ENCODE measurements at places on chromosomes 2 and 18.

GRCh38 chr2:88709181-88709631, 17.7 kb downstream of the RPIA start:
- no peaks in the 10 kb centered on the region for H3K27me3 ChIP-seq
- peaks cover 2% of the 10 kb centered on the region for H3K36me3 ChIP-seq
- peaks cover 36% of the 10 kb centered on the region for H3K4me1 ChIP-seq

- peaks cover 94% of the 10 kb centered on the region for H3K4me1 ChIP-seq
- DNase-seq: peak; percentile 75
- H3K36me3 ChIP-seq: peaks cover 28% of the 10 kb centered on the region
- peak overlapping the region; percentile 42 for H3K27ac ChIP-seq
Measured at GRCh38 chr18:48942554-48943261, 8.1 kb downstream of the SMAD7 start.

- no peaks in the 10 kb centered on the region for H3K4me1 ChIP-seq
- H3K27ac ChIP-seq: no peak overlapping the region
- H3K4me3 ChIP-seq: no peak overlapping the region
Measured at GRCh38 chr2:145402706-145403277, 882.9 kb upstream of the ZEB2 start.

- no peak overlapping the region for H3K4me3 ChIP-seq
- no peaks in the 10 kb centered on the region for H3K36me3 ChIP-seq
- H3K27ac ChIP-seq: no peak overlapping the region
- no peak for DNase-seq
- H3K4me1 ChIP-seq: peaks cover 3% of the 10 kb centered on the region
Measured at GRCh38 chr18:23062011-23062410, 73.3 kb upstream of the CABLES1 start.

- H3K27me3 ChIP-seq: no peaks in the 10 kb centered on the region
- H3K4me3 ChIP-seq: peak overlapping the region; percentile 32
- H3K4me1 ChIP-seq: peaks cover 51% of the 10 kb centered on the region
- H3K27ac ChIP-seq: peak overlapping the region; percentile 90
Measured at GRCh38 chr18:8116341-8117005, 492.8 kb upstream of the RAB12 start.

GRCh38 chr2:27202854-27203253, 9.0 kb upstream of the ATRAID start:
- no peak for DNase-seq
- H3K27me3 ChIP-seq: no peaks in the 10 kb centered on the region
- H3K4me3 ChIP-seq: no peak overlapping the region

DNA sequence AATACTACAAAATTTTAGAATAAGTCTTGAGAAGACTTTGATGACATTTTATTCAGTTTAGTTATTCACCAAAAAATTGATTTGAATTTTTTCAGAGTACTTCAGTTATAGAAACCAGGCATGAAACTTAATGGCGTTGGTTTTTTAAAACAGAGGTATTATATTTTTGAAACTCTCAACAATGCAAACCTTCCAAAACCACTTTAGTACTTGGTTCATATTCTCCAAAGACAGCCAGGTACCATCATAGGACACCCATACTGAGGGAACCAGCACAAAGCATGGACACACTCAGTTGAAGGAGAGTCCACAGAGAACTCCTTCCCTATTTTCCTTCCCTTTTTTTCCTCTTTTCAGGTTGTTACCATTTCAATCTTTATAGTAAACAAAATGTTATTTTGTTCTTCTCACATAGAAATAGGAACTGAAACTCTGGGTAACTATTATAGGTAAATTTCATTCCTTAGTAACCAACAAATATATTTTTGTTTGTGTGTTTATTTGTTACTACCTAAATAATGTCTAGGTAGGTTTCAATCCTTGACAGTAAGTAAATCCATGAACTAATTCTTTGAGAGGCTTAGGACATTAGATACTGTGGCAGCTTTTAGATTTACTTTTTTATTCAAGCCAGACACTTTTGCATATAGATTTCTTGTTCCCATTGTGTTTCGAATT, 95.8 kb downstream of the TMEFF2 start:
- H3K27me3 ChIP-seq: no peaks in the 10 kb centered on the region
- H3K36me3 ChIP-seq: no peaks in the 10 kb centered on the region
- no peak for DNase-seq
- no peak overlapping the region for H3K4me3 ChIP-seq
- H3K4me1 ChIP-seq: no peaks in the 10 kb centered on the region

- no peaks in the 10 kb centered on the region for H3K27me3 ChIP-seq
- H3K36me3 ChIP-seq: no peaks in the 10 kb centered on the region
- H3K4me1 ChIP-seq: peaks cover 25% of the 10 kb centered on the region
- no peak overlapping the region for H3K27ac ChIP-seq
- no peak for DNase-seq
Measured at GRCh38 chr2:75565472-75566462, 5.0 kb upstream of the EVA1A start.

GRCh38 chr18:13916559-13916958, 1.2 kb upstream of the MC2R start:
- H3K27me3 ChIP-seq: peaks cover 98% of the 10 kb centered on the region
- H3K27ac ChIP-seq: no peak overlapping the region
- no peaks in the 10 kb centered on the region for H3K36me3 ChIP-seq

DNA sequence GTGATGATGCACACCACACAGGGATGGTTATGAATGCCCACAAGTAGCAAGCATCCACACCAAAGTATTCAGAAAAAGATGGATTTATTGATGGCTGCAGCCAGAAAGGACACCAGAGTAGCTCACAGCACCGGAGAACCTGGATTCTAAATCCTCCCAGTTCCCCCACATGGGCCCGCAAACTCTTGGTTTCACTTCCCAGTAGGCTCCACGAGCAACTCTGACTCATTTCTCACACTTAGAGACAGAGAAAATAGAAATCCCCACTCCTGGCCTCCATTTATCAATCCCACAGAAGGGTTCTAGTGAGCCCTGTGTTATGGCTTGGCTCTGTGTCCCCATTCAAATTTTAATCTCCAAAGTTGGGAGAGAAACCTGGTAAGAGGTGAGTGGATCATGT, 426.7 kb upstream of the MYT1L start:
- no peak for DNase-seq
- no peaks in the 10 kb centered on the region for H3K36me3 ChIP-seq
- no peak overlapping the region for H3K4me3 ChIP-seq
- H3K4me1 ChIP-seq: no peaks in the 10 kb centered on the region

DNA sequence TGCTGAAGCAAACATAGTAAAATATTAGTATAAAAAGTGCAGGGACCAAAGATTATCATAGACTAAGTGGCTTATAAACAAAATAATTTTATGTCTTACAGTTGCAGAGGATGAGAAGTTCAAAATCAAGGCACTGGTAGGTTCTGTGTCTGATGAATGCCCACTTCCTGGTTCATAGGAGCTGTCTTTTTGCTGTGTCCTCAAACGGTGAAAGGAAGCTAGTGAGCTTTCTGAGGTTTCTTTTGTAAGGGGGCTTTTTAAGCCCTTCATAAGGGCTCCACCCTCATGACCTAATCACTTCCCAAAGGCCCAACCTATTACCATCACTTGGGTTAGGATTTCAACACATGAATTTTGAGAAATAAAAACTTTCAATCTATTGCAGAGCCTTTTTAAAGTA, 946.7 kb upstream of the ACVR2A start:
- no peak overlapping the region for H3K27ac ChIP-seq
- no peak overlapping the region for H3K4me3 ChIP-seq
- no peak for DNase-seq
- no peaks in the 10 kb centered on the region for H3K4me1 ChIP-seq

DNA sequence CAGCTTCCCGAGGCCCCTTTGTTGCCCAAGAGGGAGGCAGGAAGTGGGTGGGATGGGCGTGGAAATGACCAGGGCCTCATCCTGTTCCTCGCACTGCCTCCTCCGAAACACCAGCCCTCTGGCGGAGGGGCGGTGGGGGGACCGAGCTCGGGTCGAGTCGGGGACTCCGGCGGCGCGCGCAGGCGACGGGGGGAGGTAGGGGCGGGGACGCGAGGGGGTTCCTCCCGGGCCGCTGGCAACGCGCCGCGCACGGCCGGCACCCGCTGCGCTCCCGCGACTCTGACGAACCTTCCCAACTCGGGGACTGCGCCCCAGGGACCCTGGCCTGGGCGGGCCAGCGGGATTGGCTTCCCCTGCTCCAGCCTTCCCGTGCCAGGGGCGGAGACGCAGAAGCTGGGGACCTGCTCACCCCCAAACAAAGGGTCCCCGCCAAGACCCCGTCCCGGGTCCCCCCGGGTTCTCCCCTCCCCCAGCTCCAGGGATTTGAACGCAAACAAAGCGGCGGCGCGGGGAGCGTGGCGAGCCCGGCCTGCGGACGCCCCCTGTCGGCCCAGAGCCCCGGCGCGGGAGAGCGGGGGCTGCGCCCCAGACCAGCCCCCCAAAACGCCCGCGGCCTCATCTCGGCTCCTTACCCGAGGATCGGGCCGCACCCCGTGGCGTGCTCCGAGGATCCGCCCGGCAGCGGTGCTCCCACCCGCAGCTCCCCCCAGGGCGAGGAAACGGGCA, 1.2 kb downstream of the SEMA4C start:
- peak overlapping the region; percentile 43 for H3K27ac ChIP-seq
- H3K27me3 ChIP-seq: no peaks in the 10 kb centered on the region
- H3K4me1 ChIP-seq: peaks cover 37% of the 10 kb centered on the region
- peak overlapping the region; percentile 82 for H3K4me3 ChIP-seq

DNA sequence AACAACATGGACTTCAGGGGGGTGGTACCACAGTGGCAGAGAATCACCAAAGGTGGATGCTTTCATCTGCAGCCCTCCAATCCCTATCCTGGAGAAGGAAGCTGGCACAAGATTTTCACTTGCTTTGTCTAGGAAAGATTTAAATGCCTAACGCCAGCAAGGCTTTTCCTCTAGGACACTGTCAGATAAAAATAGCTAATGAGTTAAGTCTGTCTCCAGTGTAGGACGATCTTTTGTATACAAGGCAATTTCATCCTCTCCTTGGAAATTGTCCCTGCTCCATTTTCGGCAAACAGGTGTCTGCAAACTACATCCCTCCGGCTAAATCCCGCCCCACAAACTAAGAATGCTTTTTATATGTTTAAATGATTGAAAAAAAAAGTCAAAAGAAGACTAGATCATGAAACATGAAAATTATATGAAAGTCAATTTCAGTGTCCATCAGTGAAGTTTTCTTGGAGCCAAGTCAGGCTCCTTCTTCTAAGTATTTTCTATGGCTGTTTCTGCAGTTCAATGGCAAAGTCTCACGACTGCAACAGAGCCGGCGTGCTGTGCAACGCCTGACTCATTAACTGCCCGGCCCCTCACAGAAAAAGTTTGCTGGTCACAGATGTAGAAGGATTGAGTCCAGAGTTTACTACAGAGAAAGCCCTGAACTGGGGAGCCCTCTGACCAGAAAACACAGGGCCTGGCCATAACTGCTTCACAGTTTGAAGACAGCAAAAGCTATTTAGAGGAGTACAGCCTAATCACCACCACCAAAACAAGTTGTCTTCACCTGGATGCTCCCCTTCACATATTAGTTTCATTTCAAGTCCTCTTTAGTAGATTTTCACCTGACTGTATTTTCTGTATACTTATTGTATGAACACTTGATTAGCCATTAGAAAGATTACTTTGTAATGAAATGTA, 52.3 kb downstream of the PIEZO2 start:
- H3K4me3 ChIP-seq: no peak overlapping the region
- DNase-seq: no peak
- H3K27me3 ChIP-seq: peaks cover 26% of the 10 kb centered on the region

DNA sequence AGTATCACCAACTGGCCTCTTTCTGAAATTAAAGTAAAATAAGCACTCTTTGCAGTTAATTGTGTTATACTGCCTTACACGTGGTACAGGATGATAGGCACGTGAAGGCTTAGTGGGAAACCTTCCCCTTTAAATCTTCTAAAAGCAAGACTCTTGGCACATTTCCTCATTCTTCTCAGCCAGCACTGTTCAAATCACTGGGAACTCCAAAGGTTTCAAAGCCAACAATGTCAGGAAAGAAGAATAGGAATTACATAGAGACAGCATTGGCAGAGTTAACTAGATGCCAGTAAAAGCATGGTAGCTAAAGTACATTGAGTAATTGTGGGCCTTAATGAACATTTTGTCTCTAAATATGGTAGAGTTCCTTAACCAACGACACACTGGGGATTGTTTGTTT, 96.4 kb downstream of the DTNA start:
- no peak overlapping the region for H3K27ac ChIP-seq
- H3K36me3 ChIP-seq: no peaks in the 10 kb centered on the region
- no peaks in the 10 kb centered on the region for H3K4me1 ChIP-seq
- no peak for DNase-seq
- no peak overlapping the region for H3K4me3 ChIP-seq
- no peaks in the 10 kb centered on the region for H3K27me3 ChIP-seq

DNA sequence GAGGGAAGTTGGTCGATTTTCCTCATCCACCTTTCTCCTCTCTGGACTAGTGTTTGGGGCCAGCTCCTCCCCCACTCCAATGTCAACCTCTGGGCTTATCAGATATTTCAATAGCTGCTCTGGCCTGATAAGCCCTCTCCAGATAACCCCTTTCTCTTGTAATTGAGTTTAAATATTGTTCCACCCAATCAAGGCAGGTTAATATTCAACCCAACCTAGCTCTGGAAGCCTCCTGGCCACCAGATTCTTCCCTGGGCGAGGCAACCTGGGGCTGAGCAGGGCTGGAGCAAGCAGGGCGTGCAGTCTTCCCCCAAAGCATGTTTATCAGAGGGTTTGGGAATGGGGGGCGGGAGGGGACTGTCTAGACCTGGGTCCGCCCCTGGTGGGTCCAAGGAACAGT, 73.8 kb downstream of the TFCP2L1 start:
- DNase-seq: no peak
- no peaks in the 10 kb centered on the region for H3K27me3 ChIP-seq
- H3K27ac ChIP-seq: no peak overlapping the region
- H3K36me3 ChIP-seq: no peaks in the 10 kb centered on the region
- peaks cover 24% of the 10 kb centered on the region for H3K4me1 ChIP-seq
- no peak overlapping the region for H3K4me3 ChIP-seq

- H3K36me3 ChIP-seq: no peaks in the 10 kb centered on the region
- H3K4me3 ChIP-seq: no peak within 1 kb of the TSS
- H3K4me1 ChIP-seq: no peaks in the 10 kb centered on the region
- DNase-seq: no peak
Measured at GRCh38 chr2:218781691-218782527, at the start of gene CYP27A1. TSS of gene CYP27A1 (plus strand) at chr2:218782147. CDS start at chr2:218782183, 36 bp downstream.

DNA sequence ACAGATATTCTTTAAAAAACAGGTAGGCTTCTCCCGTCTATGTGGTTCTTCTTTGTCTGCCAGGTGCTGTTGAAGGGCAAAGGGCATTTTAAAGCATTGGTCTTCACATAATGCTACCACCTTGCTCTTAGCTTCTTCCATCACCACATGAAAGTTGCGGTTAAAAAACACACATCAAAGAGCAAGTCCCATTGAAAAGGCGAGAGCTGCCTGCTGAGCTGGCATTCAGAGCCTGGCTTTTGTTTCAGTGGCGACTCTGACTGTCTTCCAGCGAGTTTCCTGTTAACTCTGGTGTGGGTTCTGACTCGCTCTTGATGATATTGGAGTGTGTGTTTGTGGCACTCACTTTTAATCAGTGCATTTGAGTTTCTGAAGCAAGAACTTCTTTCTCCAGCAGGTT, 624.9 kb upstream of the FANCL start:
- no peak overlapping the region for H3K27ac ChIP-seq
- H3K4me1 ChIP-seq: no peaks in the 10 kb centered on the region
- no peaks in the 10 kb centered on the region for H3K27me3 ChIP-seq
- H3K4me3 ChIP-seq: no peak overlapping the region
- H3K36me3 ChIP-seq: no peaks in the 10 kb centered on the region
- DNase-seq: no peak

Measured in PC-9 (cell line).